Natural killer cell treated with Interleukin-12 subunit alpha and Interleukin-12 subunit beta and Interleukin-15 and Interleukin-18, amount 100 ng/mL, for 72 hours (primary cell): ENCODE measurements at places on chromosomes 12 and 14. TPM values are rescaled to one million over a fixed set of nuclear protein-coding genes. Genes with fewer than 3 reads are reported as not detected.

Gene ABCC9
- total RNA-seq, result not detected

Gene UNG
- total RNA-seq, result 36.1 TPM

Gene ALX1
- total RNA-seq, result not detected

DNA sequence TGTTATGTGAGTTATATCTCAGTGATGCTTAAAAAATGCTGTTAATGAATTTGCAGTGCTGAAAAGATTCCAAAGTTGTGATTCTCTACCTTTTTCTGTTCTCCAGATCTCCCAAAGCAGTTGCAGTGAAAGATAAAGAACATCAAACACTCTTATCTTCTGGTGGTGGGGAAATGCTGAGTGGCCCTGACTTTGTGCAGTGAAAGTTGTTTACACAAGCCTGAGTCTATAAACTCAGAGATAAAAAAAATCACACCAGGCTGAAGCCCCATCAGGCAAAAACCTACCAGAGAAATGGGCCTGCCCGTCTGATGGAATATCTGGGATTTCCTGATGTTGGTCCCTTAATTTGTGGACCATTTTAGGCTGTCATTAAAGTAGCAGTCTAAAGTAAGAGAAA is 46.1 kb downstream of the RASSF3 start:
- peaks cover 70% of the 10 kb centered on the region for H3K4me1 ChIP-seq
- H3K27ac ChIP-seq, result peak overlapping the region; percentile 79
- H3K36me3 ChIP-seq, result peaks cover 4% of the 10 kb centered on the region
- no peaks in the 10 kb centered on the region for H3K27me3 ChIP-seq

DNA sequence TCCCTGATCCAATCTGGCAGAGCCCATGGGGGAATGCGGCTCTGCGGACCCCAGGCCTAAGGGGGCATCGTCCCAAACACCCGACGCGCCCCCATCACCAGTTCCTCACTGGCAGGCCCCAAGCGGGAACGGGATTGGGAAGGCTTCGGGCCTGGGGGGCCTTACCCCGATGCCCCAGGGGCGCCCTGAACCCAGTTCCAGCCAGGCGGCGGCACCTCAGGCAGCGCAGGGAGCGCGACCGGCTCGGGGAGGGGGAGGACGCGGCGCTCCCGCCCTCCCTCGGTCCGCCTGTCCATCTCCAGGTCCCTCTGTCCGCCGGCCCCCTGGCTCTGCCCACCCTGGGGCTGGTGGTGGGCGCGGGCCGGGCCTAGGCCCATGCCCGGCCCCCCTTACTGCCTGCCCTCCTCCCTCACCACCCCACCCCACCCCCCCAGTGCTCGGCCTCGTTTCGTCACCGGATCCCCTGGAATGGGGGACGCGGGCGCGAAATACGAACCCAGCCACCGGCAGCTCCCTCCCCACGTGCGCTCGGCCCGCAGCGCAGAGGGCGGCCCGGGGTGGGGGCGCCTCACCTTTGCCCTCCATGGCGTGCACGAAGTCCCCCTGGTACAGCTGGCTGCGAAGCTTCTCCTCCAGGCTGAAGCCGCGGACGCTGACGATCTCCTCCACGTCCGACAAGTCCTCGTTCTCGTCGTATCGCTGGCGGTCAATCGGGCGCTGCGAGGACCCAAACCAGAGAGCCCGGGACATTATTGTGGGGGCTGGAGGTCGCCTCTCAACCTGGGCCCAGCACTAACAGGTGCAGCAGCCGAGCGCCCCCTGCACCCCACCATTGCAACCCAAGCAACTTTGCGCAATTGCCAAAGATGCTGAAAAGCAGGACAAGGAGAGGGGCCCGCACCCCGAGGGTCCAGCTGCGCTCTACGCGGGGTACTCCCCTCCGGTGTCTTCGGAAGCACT is 2.3 kb downstream of the KDM2B start:
- no peaks in the 10 kb centered on the region for H3K27me3 ChIP-seq
- peaks cover 28% of the 10 kb centered on the region for H3K4me1 ChIP-seq
- no peak for DNase-seq
- no peaks in the 10 kb centered on the region for H3K36me3 ChIP-seq

- H3K4me1 ChIP-seq, result peaks cover 17% of the 10 kb centered on the region
- no peaks in the 10 kb centered on the region for H3K36me3 ChIP-seq
- no peak overlapping the region for H3K4me3 ChIP-seq
- H3K27me3 ChIP-seq, result no peaks in the 10 kb centered on the region
Observed at GRCh38 chr12:14289601-14290000, 75.9 kb upstream of the ATF7IP start.

DNA sequence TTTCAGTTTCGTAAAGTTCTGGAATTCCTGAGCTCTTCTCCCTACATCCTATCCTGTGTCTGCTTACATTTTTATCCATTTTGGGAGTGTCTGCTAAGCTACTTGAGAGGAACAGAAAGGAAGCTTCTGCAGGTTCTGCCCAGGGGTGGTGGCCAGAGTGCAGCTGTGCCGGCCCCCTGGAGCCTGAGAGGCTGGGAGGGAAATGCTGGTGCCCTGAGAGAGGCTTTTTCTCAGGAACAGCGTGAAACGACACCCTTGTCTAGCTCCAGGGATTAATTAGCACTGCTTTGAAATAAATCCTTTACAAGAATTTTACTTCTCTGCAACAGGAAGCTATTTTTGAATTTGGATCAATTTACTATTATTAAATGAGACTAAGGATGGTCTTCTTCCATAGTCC is 165.4 kb downstream of the SLC15A5 start:
- no peaks in the 10 kb centered on the region for H3K4me1 ChIP-seq
- H3K36me3 ChIP-seq, result no peaks in the 10 kb centered on the region
- H3K4me3 ChIP-seq, result no peak overlapping the region
- H3K27me3 ChIP-seq, result no peaks in the 10 kb centered on the region
- no peak for DNase-seq
- no peak overlapping the region for H3K27ac ChIP-seq

DNA sequence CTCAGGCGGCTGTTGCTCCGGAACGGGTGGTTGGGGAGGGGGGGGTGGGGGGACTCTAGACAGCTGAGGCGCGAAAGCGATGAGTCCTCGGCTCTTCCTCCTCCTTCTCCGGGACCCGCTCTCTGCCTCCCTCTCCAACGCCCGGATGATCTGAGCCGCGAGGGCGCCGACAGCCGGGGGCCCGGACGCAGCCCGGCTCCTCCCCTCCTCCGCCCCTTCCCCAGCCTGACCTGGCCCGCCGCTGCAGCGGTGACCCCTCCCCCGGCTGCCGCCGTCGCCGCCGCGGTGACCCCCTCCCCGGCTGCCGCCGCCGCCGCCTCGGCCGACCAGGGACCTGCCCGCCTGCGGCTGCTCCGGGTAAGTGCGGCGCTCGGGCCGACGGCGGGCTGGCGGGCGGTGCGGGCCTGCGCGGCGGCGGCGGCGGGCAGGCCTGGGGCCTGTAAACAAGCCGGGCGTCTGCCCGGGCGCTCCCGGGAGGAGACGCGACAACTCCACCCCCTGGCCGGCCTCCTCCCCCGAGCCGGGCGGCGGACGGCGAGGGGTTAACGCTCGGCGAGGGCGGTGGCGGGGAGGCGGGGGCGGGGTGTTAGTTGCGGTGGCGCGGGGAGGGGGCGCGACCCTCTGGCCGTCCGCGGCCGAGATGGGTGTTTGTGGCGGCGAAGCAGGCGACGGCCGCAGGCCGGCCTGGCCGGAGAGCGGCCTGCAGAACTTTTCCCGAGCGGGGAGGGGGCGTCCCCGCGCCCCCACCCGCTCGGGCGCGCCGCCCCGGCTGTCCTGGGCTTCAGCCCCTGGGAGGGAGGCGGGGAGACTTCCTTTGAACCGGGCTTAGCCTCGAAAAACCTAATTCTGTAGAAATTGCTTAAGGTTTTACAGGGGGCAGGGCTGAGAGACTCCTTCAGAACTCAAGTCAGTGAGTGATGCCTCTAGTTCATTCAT is 568 bp downstream of the PPM1A start:
- H3K4me3 ChIP-seq, result peak overlapping the region; percentile 98
- peaks cover 3% of the 10 kb centered on the region for H3K27me3 ChIP-seq
- peaks cover 38% of the 10 kb centered on the region for H3K4me1 ChIP-seq
- H3K27ac ChIP-seq, result peak overlapping the region; percentile 87
- H3K36me3 ChIP-seq, result no peaks in the 10 kb centered on the region
- peak; percentile 84 for DNase-seq

DNA sequence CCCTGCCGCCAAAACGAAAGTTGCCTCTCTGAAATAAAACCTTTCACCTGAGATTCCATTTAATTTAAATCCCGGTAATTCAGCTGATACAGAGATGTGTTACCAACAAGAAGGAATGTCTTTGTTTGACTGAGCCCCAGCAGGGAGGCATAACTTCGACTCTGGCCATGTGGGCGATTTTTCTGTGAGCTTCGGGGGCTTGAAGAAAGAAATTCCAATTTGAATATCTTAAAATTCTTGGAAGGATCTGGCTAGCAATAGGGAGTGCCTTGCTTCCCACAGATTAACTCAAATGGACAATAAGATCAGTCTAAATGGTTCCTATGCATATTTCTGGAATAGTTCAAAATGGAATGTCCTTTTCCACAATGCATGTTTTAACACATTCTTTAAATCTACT is 252.5 kb upstream of the TMPO start:
- H3K4me1 ChIP-seq, result no peaks in the 10 kb centered on the region
- H3K36me3 ChIP-seq, result peaks cover 5% of the 10 kb centered on the region
- DNase-seq, result no peak
- H3K27me3 ChIP-seq, result peaks cover 2% of the 10 kb centered on the region
- H3K27ac ChIP-seq, result no peak overlapping the region
- H3K4me3 ChIP-seq, result no peak overlapping the region

DNA sequence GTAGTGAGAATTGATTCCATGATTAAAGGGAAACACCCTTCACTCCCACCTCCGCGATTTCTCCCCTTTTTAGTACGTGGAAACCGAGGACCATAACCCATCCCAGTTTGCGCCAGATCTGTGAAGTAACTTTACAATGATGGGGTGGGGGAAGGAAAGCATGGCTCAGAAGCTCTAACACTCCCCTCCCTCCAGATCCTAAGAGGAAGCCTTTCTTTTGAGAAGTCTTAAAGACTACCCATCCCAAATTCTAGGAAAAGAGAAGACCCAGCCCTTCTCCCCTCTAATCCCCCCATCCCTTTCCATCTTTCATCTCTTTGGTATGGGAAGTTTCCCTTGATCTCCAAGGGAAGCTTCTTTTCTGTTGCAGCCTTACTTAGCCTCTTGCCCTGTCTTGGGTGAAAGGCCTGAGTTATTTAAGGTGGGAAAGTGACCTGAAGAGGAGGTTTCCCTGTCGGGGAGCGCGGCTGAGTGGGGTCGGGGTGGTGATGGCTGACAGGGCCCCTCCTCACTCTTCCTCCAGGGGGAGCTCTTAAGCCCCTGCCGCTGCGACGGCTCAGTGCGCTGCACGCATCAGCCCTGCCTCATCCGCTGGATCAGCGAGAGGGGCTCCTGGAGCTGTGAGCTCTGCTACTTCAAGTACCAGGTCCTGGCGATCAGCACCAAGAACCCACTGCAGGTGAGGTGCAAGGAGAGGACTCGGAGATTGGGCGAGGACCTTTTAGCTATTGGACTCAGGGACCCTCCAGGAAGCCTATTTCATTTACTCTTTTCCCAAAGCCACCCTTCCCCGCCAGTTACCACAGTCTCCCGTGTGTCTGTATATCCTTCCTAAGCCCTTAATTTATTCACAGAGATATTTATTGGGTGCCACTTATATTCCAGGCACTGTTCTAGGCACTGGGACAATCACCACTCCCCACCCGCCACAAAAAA is 1.8 kb downstream of the MARCHF9 start:
- H3K4me3 ChIP-seq, result peak overlapping the region; percentile 88
- peak overlapping the region; percentile 86 for H3K27ac ChIP-seq
- peaks cover 56% of the 10 kb centered on the region for H3K4me1 ChIP-seq
- DNase-seq, result peak; percentile 76
- H3K36me3 ChIP-seq, result peaks cover 3% of the 10 kb centered on the region

DNA sequence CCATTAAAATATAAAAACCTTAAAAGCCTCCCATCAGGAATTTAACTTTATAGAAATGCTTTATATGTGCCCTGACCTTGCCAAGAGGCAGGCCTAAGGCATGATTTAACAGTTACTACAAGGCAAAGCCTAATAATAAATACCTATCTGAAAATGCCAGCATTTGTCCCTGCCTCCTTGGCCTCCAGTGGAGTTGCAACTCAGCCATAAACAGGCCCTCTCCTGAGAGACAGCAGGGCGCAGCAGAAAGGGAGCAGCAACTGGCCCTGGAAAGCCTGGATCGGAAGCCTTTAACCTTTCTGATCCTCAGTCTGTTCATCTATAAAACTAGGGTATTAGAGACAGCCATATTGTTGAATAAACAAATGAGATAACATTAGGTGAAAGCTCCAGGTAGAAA is 324.4 kb downstream of the PAWR start:
- H3K27ac ChIP-seq, result no peak overlapping the region
- DNase-seq, result no peak
- H3K27me3 ChIP-seq, result no peaks in the 10 kb centered on the region
- no peaks in the 10 kb centered on the region for H3K4me1 ChIP-seq

DNA sequence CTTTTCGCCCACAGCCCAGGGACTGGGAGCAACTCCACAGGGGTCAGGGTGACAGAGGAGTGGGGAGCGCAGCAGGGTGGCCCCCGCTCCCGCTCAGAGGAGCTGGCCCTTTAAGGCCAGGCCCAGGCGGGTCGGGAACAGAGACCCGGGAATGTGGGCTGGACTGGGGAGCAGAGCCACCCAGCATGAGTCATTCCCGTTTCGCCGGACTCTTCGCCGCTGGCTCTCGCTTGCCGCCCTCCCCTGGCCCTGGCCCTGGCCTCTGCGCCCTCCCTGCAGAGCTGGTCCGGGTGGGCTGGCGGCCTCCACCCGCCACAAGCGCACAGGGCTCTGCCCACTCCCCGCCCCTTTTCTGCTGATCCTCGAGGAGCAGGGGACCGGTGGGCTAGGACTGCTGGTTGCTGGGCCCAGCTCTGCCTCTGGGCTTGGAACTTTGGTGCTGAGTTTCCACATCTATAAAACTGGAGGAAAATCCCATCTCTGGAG is 92.8 kb downstream of the NINJ2 start:
- no peak overlapping the region for H3K4me3 ChIP-seq
- no peak for DNase-seq
- H3K4me1 ChIP-seq, result peaks cover 42% of the 10 kb centered on the region
- H3K36me3 ChIP-seq, result no peaks in the 10 kb centered on the region
- H3K27me3 ChIP-seq, result no peaks in the 10 kb centered on the region

GRCh38 chr12:11408096-11408495 is 12.7 kb upstream of the PRB2 start:
- no peaks in the 10 kb centered on the region for H3K4me1 ChIP-seq
- H3K4me3 ChIP-seq, result no peak overlapping the region
- no peak overlapping the region for H3K27ac ChIP-seq
- H3K36me3 ChIP-seq, result peaks cover 11% of the 10 kb centered on the region
- no peak for DNase-seq
- peaks cover 6% of the 10 kb centered on the region for H3K27me3 ChIP-seq
